ENCODE measurements at places on chromosomes 13 and 19.

GRCh38 chr13:40432018-40432978 is 234.1 kb downstream of the FOXO1 start:
- DNase-seq, result no peak

GRCh38 chr13:33367171-33367895 is 81.8 kb upstream of the STARD13 start:
- peak; percentile 54 for DNase-seq

DNA sequence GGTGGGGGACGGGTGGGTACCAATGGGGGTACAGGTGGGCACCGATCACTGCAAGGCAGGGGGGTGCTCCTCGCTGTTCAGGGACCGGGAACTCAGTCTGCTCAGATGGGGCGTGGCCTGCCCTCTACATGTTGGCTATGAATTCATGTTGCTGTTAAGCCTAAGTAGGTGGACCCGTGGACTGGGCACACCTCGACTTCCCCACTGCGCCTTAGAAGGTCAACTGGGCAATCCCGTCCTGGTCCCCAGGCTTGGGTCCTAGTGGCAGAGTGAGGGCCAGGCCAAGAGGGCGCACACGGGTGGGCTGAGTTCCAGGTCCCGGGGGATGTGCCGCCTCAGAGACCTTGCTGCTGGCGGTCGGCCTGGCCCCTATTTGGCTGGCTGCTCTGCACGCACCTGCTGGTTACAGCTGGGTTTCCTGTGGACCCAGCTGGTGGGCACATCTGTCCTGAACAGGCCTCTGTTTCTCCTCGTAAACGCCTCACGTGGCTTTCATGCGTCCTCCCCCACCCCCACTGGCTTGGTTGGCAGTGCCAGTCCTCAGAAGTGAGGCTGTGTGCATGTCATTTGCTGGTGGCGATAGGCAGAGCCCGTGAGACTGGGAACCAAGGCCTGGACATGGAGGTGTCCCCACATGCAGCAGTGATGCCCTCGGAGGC is 13.5 kb upstream of the ZNF554 start:
- DNase-seq, result no peak

- DNase-seq, result no peak
Observed at GRCh38 chr13:33537676-33538075, 252.1 kb upstream of the STARD13 start.

DNA sequence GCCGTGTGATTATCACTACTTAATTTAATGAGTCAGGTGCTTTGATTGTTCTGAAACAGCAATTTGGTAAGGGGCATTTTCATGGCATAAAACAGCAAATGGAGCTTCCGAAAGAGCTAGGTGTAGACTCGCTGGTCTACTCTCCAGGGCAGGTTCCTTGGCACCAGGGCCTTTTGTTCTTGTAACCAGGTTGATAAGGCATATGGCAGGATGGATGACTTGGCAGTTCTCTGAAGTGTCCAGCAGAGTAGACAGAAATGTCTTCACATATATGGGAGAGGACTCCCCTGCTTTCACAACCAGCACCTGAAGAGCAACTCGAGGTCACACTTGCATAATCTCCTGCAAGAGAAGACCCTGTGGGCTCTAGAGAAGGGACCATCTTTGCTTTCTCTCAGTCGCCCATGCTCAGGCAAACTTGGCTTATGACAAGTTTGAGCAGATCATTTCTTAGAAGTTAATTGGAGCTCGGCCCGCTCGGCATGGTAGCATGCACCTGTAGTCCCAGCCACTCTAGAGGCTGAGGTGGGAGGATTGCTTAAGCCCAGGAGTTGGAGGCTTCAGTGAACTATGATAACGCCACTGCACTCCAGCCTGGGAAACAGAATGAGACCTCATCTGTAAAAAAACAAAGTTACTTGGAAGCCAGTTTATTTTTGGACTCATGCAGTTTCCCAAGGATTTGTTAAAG is 23.3 kb upstream of the WASF3 start:
- no peak for DNase-seq

DNA sequence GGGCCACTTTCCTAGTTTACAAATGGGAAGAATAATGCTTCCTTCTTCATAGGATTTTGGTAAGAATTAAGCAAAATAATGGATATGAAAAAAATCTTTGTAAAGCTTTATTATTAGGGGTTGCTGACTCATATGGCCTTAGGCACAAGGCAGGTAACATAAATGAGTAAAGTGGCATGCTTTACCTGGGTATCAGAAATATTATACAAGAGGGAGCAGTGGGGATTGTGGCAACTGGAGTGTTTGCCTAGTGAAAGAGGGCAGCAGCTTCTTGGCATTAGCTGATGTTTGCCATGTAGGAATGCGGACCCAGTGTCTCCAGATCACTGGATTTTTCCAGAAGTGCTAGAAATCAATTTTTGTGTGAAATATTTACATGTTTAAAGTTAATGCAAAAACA is 19.5 kb downstream of the WDFY2 start:
- DNase-seq, result no peak

DNA sequence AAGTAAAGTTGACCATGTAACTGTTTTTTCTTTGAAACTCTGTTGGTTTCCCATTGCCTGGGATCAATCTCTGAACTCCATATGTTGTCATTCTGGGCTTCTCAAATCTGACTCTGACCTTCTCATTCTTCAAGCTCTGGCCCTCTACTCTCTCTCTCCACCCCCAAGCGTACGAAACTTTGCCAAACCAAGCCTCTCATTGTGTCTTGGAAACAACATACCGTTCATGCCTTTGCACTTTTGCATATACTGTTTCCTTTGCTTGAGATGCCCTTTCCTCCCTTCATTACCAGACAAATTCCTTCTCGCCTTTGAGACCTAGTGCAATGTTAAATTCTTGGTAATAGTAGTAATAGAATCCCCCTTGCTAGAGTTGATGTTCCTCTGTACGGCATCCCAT is 113.7 kb downstream of the OLFM4 start:
- DNase-seq, result no peak

GRCh38 chr13:94394723-94395122 is 84.8 kb downstream of the DCT start:
- no peak for DNase-seq

DNA sequence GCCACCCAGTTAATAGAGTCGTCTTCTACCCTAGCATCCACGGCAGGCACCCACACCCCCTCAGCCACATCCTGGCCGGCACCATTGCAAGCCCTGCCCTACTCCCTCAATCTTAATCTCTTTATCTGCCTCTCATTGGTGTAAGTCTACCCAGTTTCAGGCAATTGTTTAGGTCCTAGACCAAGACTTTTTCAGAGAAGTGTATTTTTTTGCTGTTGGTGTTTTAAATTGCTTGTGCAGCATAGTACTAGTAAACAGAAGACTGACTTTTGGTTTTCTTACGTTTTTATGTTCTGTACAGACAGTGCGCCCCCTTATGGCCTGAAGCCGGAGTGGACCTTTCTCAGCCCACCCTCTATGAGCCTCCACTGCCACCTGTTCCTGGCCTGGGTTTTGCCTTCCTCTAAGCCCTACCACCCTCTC is 2.3 kb upstream of the LCP1 start:
- no peak for DNase-seq

DNA sequence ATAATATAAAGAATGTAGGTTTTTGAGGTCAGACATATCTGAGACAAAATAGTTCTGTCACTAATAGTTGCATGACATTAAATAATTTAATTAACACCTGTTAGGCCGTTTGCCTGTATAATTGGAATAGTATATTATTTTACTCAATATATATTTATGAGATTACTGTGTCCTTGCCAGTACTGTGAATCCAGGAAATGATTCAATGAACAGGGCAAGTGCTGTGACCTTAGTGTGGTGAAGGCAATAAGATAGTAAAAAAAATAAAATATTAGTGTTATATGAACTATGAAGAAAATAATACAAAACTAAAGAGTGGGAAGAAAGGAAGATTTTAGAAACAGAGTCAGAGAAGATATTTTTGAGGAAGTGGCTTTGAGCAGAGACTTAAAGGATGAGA is 403.7 kb downstream of the PCDH9 start:
- no peak for DNase-seq

GRCh38 chr13:58906329-58907007 is 1257.3 kb downstream of the DIAPH3 start:
- no peak for DNase-seq

- DNase-seq, result no peak
Observed at GRCh38 chr19:7476777-7477494, 11.9 kb downstream of the PEX11G start.

GRCh38 chr19:44277331-44277730 is 17.6 kb downstream of the ZNF233 start:
- no peak for DNase-seq

- DNase-seq, result no peak
Observed at GRCh38 chr19:15241259-15241910, 9.1 kb upstream of the EPHX3 start.

DNA sequence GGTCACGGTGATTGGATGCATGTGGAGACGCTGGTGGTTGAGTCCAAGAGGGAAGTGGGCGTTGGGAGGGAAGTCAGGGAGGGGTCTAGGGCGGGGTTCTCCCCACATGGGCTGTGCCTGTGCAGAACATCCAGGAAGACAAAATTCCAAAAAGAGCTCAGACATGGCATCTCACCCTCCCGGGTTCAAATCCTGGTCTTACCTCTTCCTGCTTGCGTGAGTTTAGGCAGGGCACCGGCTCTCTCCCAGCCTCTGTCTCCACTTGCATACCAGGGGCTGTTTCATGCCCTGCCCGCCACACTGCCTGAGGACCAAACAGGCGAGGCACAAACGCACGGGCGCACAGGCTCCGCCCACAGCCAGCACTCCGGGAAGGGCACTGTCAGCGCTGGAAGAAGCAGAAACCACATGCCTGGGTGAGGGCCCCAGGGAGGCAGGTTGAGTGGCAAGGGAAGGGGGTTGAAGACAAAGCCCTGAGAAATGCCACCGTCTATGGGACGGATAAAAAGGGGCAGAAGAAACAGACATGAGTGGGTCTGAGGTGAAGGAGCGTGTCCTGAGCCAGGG is 123.6 kb upstream of the SOX1 start:
- DNase-seq, result no peak

DNA sequence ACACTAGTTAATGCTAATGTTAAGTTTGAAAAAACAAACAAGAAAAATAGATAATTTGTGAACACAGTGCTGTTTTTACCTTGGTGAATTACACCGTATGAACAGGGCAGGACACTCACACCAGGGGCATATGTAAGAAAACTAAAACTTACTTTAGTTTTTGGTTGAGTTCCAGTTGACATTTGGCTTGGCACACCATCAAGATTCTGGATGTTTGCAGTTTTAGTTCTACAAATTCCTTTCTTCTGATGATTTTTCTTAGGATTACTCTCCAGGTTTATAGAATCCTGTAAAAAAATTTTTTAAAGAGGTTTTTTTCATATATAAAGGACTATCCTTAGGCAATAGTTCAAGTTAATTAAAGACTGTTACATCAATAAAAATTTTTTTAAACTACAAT is 238.5 kb upstream of the STARD13 start:
- DNase-seq, result no peak

DNA sequence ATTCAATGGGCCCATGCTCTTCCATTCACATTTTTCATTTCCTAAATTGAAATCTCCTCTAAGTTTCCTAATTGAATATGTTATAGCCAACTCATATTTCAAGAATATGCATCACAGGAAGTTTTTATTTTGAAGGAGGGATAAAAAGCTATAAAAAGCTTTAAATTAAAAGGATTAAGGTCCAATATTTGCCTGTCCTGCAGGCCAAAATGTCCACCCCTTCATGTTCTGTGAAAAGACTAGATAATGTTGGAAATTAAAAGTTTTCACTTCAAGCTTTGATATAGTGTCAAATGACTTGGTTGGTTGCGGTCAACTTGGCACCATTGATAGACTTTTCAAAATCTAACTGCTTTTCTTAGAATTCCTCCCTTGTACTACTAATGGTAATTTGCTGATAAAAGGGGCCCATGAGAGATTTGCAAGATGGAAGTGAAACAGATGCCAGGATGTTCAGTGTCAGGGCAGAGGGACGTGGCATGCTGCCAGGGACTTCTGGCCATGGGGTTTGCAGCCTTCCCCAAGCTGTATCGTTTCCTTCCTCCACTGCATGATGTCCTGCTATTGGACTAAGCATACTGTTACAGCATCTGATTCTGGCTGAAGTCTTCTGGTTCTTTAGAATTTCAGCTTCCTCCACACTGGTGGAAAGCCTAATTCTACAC is 547.3 kb upstream of the MIR17HG start:
- DNase-seq, result peak; percentile 32

DNA sequence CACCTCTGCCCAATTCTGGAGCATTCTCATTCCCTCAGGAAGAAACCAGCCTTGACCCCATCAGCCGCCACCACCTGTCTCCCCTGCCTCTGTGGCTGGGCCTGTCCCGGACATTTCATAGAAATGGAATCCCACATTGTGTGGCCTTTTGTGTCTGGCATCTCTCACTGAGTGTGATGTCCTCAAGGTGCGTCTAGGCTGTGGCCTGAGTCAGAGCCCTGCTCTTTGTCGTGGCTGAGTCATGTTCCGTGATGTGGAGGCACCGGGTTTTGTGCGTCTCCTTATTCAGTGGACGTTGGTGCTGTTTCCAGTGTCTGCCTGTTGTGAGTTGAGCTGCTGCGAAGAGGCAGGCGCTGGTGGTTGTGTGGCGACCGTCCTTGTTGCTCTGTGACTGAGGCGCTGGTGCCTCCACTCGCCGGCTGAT is 3.5 kb downstream of the FZR1 start:
- no peak for DNase-seq

DNA sequence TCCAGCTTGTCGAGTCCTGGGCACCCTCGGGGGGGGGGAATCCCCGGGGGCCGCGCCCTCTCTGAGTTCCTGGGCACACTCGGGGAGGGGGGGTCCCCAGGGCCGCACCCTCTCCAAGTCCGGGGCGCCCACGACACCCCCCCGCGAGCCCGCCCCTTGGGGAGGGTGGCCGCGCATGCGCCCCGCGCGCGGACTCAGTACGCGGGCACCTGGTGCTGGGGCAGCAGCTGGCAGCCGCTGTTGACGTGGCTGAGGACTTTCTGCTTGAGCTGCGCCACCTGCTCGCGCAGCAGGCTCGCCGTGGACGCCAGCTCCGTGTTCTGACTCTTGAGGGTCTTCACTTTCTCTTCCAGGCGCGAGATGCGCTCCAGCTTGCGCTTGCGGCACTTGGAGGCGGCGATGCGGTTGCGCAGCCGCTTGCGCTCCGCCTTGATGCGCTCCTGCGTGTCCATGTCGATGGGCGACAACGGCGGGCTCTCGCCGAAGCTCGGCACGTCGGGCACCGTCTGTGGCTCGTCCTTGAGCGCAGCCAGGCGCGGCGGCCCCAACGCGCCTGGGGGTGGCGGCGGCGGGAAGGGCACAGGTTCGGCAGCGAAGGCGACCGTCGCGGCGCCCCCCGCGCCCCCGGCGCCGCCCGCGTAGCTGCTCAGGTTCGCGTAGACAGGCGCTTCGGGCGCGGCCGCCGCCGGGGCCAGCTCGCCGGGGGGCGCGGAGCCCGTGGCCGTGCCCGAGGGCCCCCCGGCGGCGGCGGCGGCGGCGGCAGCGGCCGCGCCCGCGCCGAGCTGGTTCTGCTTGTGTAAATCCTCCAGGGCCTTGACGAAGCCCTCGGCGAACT is 958 bp downstream of the JUND start:
- DNase-seq, result peak; percentile 70

DNA sequence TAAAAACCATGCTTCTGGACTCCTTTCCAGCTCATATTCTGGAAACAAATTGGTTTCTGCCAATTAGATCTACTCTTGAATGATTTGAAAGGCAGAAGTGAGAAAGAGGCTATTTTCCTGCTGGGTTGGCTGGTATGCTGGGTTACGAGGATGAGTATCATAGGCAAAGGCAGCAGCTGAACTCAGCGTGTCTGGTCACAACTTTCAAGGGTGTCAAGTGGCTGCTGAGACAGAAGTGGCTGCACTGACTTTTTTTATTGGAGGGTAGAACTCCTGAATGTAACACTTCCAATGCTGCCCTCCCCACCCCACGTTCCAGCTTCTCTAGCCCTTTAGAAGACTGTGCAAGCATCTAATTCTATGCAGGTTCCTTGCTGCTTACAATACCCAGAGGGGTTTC is 8.3 kb upstream of the DZIP1 start:
- DNase-seq, result no peak
